Endodermal cell (in vitro differentiated cells): ENCODE measurements at places on chromosomes 1 and 21. TPM values are rescaled to one million over a fixed set of nuclear protein-coding genes. Genes with fewer than 3 reads are reported as not detected.

Gene TINAGL1
- total RNA-seq: 2.6 and 3.4 TPM in 2 replicates

GRCh38 chr21:30408782-30409494 is 13.1 kb downstream of the KRTAP13-1 start:
- peak; percentile 97 for DNase-seq
- no peak overlapping the region for H3K27ac ChIP-seq
- H3K4me1 ChIP-seq: no peaks in the 10 kb centered on the region
- no peak overlapping the region for H3K4me3 ChIP-seq

Gene SLAMF7
- not detected in 2 replicates for total RNA-seq

Gene GIPC2
- total RNA-seq: 0.54 and 0.79 TPM in 2 replicates
